Memory B cell (primary cell): ENCODE measurements at places on chromosomes 6 and 20.

GRCh38 chr20:37267667-37268313, 6.2 kb upstream of the GHRH start:
- DNase-seq = no peak
- H3K4me3 ChIP-seq = no peak overlapping the region
- no peaks in the 10 kb centered on the region for H3K36me3 ChIP-seq
- H3K4me1 ChIP-seq = peaks cover 18% of the 10 kb centered on the region

DNA sequence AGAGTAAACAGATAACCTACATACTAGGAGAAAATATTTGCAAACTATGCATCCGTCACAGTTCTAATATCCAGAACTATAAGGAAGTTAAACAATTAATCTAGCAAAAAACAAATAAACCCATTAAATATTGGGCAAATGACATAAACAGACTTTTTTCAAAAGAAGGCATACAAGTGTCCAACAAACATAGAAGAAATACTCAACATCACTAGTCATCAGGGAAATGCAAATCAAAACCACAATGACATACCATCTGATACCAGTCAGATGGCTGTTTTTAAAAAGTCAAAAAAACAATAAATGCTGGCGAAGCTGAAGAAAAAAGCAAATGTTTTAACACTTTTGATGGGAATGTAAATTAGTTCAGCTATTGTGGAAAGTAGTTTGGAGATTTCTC, 1117.7 kb upstream of the MAP3K7 start:
- no peak overlapping the region for H3K4me3 ChIP-seq
- H3K36me3 ChIP-seq = no peaks in the 10 kb centered on the region
- no peaks in the 10 kb centered on the region for H3K27me3 ChIP-seq
- no peak for DNase-seq
- H3K4me1 ChIP-seq = no peaks in the 10 kb centered on the region

DNA sequence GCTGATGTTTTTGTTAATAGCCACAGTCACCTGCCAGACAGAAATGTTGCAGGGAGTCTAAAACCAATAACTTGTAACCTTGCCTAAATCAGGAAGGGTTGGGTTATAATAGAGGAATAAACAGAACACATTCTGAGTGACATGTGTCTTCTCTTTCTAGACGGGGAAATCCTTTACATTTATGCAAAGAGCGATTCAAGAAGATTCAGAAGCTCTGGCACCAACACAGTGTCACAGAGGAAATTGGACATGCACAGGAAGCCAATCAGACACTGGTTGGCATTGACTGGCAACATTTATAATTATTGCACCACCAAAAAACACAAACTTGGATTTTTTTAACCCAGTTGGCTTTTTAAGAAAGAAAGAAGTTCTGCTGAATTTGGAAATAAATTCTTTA, 31.5 kb downstream of the PRPH2 start:
- H3K4me1 ChIP-seq = peaks cover 4% of the 10 kb centered on the region
- no peak for DNase-seq
- H3K36me3 ChIP-seq = peaks cover 26% of the 10 kb centered on the region
- H3K27me3 ChIP-seq = no peaks in the 10 kb centered on the region
- no peak overlapping the region for H3K4me3 ChIP-seq

DNA sequence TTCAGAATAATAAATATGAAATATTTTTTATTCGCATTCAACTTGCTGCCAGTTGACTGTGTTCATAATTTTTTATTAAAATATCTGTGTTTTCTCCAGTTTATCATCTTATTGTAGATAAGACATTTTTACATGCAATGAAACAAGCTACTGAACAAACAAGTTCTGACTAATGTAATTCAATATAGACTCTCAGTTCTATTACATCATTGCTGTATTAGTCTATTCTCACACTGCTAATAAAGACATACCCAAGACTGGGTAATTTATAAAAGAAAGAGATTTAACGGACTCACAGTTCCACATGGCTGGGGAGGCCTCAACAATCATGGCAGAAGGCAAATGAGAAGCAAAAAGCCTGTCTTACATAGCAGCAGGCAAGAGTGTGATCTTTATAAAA, 1357.7 kb upstream of the CITED2 start:
- H3K27me3 ChIP-seq = no peaks in the 10 kb centered on the region
- no peak overlapping the region for H3K27ac ChIP-seq
- no peak for DNase-seq
- no peaks in the 10 kb centered on the region for H3K4me1 ChIP-seq

DNA sequence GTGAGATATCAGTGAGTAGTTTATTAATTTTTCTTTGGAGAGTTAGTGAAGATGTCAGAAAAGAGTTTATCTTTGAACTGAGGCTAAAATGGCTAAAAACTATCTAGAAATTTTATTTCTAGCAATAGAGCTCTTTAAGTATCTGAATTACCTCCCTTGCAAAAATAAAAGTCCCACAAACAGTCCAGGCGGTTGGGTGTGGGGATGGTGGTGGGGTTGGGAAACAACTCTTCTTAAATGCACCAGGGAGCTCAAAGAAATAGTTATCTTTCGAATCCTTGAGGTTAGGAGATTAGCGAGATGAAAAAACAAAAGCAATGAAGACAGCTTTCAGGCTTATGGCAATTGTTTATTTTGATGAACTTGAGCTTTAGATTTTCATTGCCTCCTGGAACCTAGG, 1299.1 kb upstream of the ADGRB3 start:
- H3K4me3 ChIP-seq = no peak overlapping the region
- H3K4me1 ChIP-seq = no peaks in the 10 kb centered on the region
- no peaks in the 10 kb centered on the region for H3K27me3 ChIP-seq
- H3K27ac ChIP-seq = no peak overlapping the region
- no peak for DNase-seq
